ENCODE measurements at places on chromosomes 2 and 18. TPM values are rescaled to one million over a fixed set of nuclear protein-coding genes. Genes with fewer than 3 reads are reported as not detected.

The CPLX4 gene
- polyA plus RNA-seq, result 1.4 TPM

The SMAD4 gene
- polyA plus RNA-seq, result 5.0 TPM

The RFX8 gene
- polyA plus RNA-seq, result 2.7 TPM

The ITGA4 gene
- 0.20 TPM for polyA plus RNA-seq

The ARHGAP28 gene
- polyA plus RNA-seq, result not detected

The XIRP2 gene
- not detected for polyA plus RNA-seq

The UGT1A9 gene
- not detected for polyA plus RNA-seq

The TAF1B gene
- 31.0 TPM for polyA plus RNA-seq

The VSNL1 gene
- polyA plus RNA-seq, result 442 TPM

The ABCG5 gene
- 0.48 TPM for polyA plus RNA-seq

The RTKN gene
- not detected for polyA plus RNA-seq

The CABYR gene
- 7.1 TPM for polyA plus RNA-seq

The FBXO41 gene
- polyA plus RNA-seq, result 1.5 TPM

The FBXO36 gene
- 6.3 TPM for polyA plus RNA-seq

The PLGLB2 gene
- 1.7 TPM for polyA plus RNA-seq

The CD8B gene
- polyA plus RNA-seq, result not detected

The SIX2 gene
- not detected for polyA plus RNA-seq

The C2orf78 gene
- not detected for polyA plus RNA-seq

The MALL gene
- not detected for polyA plus RNA-seq

The KCNG2 gene
- polyA plus RNA-seq, result not detected

The GPC1 gene
- polyA plus RNA-seq, result 1.8 TPM

The KRCC1 gene
- 27.9 TPM for polyA plus RNA-seq

The TFCP2L1 gene
- not detected for polyA plus RNA-seq

The AQP12A gene
- polyA plus RNA-seq, result not detected

The GPR75 gene
- polyA plus RNA-seq, result 1.5 TPM

The ZNF385B gene
- polyA plus RNA-seq, result 25.8 TPM

The IL1RL1 gene
- not detected for polyA plus RNA-seq

The POTEI gene
- 0.67 TPM for polyA plus RNA-seq

The ARL4C gene
- polyA plus RNA-seq, result 21.3 TPM

The DNAH6 gene
- not detected for polyA plus RNA-seq

The VWA3B gene
- polyA plus RNA-seq, result 0.04 TPM

The DAW1 gene
- not detected for polyA plus RNA-seq

The LINC00305 gene
- not detected for polyA plus RNA-seq

The SALL3 gene
- polyA plus RNA-seq, result 0.31 TPM

The C1QL2 gene
- polyA plus RNA-seq, result not detected

The SNTG2 gene
- 1.6 TPM for polyA plus RNA-seq

The IL1A gene
- polyA plus RNA-seq, result not detected

The MYCN gene
- polyA plus RNA-seq, result 28.8 TPM

The CDCA7 gene
- 0.08 TPM for polyA plus RNA-seq

The HRH4 gene
- not detected for polyA plus RNA-seq

The CRACDL gene
- polyA plus RNA-seq, result 0.27 TPM

The C2orf80 gene
- 28.1 TPM for polyA plus RNA-seq

The TMEM169 gene
- 2.9 TPM for polyA plus RNA-seq

The TGOLN2 gene
- polyA plus RNA-seq, result 48.7 TPM

The IL1R2 gene
- polyA plus RNA-seq, result not detected

The ACTG2 gene
- not detected for polyA plus RNA-seq

The LAPTM4A gene
- 31.0 TPM for polyA plus RNA-seq

The TGFA gene
- 0.55 TPM for polyA plus RNA-seq

The ANKRD53 gene
- not detected for polyA plus RNA-seq
